ENCODE measurements at places on chromosomes 3 and 15.

DNA sequence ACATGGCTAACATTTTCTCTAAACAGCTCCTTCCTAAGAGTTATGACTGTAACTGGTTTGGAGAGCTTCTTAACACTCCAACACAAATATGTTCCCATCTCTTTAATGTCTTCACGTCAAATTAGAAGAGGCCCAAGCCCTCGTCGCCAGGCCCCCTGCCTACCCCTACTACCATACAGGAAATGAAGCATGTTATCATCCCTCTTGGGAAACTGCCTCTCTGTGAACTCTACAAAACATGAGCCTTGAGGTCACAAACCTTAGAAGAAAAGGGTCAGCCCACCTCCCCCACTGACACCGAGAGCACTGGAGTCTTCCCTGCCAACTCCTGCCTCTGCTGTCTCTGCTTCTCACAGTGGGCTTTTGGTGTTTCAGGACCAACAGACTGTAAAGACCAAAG, 243.1 kb upstream of the STT3B start:
- no peak for DNase-seq

GRCh38 chr3:124792341-124793040, 62.2 kb downstream of the UMPS start:
- DNase-seq = no peak

DNA sequence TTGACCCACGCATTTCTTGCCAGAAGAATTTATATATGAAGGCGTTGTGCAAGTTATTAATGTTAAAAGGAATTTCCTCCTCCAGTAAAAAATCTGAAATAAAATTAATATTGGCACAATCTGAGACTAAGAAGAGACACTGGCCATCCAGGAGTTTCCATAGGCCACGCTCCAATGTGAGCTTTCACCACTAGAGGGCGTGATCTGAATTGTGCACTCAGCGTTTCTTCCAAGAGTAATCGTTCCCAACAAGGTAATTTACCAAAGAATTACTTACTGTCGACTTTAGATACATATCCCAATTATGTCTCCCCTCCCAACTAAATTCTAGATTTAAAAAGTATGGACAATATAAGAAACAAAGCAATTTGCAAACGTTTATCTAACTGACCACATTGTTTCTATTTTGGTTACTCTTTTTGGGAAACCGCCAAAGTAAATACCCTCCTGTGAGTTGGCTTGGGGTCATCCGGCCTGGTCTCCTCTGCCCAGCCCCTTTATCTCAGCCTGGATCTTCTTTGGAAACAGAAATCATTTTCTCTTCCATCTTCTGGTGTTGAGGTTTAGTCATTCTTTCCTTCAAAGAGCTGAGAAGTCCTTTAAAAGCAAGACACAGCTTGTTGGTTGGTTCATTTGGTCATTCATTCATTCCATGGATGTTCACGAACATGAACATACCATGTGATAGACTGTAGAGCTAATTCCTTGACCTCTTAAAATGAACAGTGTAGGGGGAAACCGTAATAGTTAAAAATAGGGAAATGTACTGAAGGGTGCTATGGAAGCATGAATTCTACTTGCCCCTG, 26.2 kb downstream of the POLR2M start:
- DNase-seq = no peak

DNA sequence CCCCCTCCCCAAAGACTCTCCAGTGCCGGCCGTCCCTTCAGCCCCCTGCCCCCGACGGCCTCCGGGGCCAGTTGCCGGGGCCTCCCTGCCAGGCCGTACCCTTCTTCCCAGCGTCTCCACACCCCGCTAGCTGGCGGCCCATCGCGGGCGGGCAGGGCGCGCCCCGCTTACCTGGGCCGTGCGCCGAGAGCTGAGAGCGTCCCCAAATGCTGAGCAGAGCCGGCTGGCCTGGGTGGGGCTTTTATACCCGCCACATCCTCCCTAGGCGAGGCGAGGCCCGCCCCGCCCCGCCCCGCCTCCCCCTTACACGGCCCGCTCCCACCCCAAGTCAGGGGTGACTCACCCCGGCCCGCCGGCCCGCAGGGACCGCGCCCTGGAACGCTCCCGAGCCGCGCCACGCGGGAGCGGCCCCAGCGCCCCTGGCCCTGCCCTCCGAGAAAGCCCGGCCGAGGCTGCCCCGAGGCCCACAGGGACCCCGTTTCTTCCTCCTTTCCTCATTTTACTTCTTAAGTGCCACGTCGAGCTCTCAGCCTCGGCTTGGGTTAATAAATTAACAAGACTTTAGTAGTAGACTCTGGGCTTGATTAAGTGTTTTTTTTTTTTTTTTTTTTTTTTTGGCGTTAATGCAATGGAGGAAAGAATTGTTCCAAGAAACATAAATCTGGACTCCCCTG, at the start of gene ANXA2:
ANXA2 (minus strand) TSS at position 215 of the 674 bp plus-strand sequence. CDS start 11,911 bp downstream, outside the sequence.
- DNase-seq = peak; percentile 69

DNA sequence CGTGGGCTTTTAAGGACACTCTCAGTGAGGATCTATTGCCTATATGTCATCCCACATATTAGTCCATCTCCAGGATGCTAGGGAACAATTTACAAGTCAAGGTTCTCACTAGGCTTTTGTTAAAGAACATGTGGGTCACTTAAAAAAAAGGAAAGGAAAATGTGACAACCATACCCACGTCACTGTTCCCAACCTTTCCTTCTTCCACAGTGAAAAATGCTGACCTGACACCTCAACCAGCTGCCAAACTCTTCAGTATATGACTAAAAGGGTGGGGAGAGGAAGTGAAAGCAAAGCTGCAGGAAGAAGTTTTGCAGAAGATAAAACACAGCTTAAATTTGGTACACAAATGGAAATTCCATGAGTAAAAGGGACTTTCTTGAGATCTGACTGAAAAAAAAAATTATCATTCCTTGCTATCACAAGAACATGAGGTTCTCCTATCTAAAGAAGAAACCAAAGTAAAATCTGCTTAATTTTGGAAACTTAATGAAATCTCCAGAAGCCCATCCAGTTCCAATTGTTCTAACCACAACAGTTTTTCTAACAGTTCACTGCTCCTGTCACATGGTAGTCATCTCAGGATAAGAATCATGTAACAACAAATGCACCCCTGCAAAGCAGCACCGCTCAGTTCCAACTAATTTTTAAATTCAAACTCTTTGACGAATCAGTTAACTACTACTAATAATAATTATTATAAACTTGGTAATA, 117.0 kb upstream of the TSPAN3 start:
- DNase-seq = peak; percentile 28

GRCh38 chr15:41936649-41937567, 35.4 kb downstream of the EHD4 start:
- DNase-seq = no peak

- DNase-seq = no peak
Observed at GRCh38 chr15:47844437-47844836, 127.1 kb downstream of the SEMA6D start.

- no peak for DNase-seq
Observed at GRCh38 chr3:17356585-17356984, 385.8 kb downstream of the TBC1D5 start.

DNA sequence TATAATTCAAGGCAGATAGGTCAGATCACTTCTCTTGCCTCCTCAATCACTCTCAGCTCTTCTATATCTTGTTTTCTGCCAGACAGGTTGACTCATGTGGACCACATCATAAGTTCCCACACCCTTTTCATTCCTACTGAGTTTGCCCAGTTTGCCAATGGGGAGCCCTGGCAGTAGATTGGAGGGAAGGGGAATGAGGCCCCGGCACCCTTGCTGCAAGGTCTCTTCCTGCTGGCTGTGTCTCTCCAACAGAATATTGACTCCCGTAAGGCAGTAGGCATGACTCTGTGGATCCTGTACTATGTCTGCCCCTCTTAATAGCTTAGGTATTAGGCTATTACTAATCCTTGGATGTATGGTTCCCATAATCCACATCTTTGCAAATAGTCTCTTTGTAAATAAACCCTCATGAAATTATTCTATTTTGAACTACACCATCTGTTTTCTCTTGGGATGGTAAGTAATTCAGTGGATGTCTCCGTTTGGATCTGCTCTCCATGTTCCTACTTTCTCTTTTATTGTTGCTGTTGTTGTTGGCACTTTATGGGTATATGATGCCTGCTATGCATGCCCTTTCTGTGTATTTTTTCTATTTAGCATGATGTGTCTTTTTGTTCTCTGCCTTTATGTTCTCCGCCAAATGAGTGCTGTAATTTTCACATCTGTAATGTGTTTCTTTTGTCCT, 65.5 kb upstream of the DCBLD2 start:
- no peak for DNase-seq

DNA sequence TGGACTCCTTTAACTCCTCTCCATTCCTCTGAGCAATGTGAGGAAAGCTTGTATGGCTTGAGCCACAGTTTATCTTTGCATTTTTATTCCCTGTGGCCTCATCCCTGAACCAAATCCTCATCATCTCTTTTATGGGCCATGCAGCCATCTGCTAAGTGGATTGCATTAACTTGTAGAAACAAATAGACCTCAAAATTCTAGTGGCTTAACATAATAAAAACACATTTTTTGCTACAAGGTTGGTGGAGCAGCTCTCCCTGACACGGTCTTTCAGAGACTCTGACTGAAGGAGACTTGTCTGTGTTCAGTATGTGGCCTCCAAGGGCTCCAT, 135.3 kb downstream of the RPL22L1 start:
- DNase-seq = no peak

DNA sequence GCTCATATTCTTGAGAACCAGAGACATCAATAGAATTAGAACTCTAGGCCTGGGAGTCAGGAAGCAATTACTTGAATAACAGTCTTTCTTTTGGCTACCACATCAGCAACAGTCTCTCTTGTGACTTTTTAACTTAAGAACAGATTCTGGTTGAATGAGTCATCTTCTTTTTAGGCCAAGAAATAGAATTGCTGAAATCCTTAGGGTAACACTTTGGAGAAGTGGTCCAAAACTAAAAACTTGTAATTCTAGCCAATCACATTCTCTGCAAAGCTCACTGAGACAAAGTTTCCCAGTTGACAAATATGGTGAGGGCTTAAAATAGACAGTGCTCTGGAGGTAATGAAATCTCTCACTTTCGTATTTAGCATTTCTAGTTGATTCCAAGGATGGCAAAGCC, 238.0 kb downstream of the SHOX2 start:
- no peak for DNase-seq

GRCh38 chr15:85927931-85928537, 133.3 kb upstream of the KLHL25 start:
- DNase-seq = no peak

- DNase-seq = no peak
Observed at GRCh38 chr3:32104492-32104891, 1.9 kb upstream of the GPD1L start.

DNA sequence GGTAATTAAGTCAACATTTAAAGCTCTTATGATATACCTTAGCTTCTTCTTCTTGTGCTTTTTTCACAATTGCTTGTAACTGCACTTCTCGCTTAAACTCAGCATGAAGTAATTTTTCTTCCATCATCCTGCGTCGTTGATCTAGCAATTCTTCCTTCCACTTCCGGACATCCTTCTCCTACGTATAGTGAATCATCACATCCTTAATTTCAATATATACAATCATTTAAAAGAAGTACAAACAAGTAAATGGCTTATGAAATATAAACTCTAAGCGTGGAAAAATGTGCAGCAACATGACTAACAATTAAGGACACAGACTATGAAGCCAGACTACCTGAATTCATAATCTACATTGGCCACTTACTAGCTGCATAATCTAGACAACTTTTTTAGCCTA, 151.4 kb downstream of the SCAPER start:
- no peak for DNase-seq

GRCh38 chr3:11244121-11244677, 28.0 kb upstream of the ATG7 start:
- no peak for DNase-seq

DNA sequence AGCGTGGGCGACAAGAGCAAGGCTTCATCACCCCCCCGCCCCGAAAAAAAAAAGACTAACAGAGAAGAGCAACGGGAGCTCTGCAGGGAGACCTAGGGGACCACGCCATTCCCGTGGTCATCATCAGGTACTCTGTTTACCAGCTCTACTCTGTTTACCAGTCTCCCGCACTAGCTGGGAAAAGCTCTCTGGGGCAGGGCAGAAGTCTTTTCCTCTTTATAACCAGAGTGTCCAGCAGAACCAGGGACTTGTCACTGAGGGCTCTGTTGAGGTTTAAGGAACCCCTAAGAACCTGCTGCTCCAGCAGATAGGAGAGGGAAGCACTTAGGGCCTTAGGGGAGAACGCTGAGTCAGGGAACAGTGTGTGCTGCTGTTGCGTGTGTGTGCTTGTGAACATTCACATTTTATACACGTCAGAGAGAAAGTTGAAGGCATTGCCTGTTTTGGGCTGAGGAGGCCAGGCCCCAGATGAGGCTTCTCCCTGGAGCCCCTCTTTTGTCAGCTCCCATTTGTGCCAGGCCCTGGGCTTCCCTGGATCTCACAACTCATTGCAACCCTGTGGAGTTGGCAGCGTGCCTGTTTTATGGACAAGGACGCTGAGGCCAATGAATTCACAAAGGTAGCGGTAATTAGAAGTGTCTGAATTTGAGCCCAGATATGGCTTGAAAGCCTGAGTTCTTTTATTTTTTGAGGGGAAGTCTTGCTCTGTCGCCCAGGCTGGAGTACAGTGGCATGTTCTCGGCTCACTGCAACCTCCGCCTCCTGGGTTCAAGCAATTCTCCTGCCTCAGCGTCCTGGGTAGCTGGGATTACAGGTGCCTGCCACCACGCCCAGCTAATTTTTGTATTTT, 24.2 kb upstream of the ERICH6 start:
- DNase-seq = no peak

DNA sequence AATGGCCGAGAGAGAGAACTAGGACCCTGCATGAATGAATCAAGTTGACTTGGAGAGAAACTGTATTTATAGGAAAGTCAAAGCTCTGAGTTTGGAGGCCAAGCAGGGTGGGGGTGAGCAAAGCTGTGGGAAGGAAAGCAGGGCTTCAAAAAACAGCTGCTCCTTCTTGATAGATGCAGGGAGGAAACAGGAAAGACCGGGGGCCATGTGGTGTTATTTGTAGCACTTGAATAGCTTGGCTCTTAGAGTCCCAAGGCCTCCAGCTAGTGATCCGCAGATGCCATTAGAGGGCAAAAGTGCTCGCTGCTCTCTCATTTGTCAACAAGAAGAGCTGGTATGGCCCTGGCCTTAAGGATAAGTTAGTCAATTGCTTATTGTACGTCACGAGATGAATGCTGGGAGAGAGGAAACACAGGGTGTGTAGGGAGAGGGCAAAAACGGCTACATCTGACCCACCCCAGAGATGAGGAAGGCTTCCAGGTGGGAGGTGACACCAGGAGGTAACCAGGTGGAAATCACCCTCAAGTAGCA, at the start of gene ALG1L2:
ALG1L2 (plus strand) TSS at position 481 of the 531 bp plus-strand sequence. CDS start 186 bp downstream, outside the sequence.
- no peak for DNase-seq

DNA sequence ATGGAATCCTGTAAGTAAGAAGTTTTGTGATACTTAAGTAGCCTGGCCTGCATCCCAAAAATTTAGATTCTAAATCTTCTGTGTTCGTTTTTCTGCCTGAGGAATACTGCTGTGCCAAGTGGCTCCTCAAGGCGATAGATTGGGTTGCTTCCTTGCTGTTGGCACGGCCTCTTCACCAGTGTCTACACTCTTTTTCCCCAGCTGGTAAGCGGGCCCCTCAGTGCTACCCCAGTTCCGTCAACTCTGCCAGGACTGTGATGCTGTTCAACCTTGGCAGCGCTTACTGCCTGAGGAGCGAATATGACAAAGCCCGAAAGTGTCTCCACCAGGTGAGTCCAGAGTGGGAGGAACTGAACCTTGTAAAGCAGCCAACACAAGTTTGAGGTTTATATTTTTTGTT, 53.3 kb upstream of the TRIM71 start:
- DNase-seq = no peak

Measured in thoracic aorta (tissue), 2 donors.